ENCODE measurements at places on chromosomes 16 and 17.

GRCh38 chr17:12085076-12085949, 64.6 kb downstream of the MAP2K4 start:
- no peak for DNase-seq

DNA sequence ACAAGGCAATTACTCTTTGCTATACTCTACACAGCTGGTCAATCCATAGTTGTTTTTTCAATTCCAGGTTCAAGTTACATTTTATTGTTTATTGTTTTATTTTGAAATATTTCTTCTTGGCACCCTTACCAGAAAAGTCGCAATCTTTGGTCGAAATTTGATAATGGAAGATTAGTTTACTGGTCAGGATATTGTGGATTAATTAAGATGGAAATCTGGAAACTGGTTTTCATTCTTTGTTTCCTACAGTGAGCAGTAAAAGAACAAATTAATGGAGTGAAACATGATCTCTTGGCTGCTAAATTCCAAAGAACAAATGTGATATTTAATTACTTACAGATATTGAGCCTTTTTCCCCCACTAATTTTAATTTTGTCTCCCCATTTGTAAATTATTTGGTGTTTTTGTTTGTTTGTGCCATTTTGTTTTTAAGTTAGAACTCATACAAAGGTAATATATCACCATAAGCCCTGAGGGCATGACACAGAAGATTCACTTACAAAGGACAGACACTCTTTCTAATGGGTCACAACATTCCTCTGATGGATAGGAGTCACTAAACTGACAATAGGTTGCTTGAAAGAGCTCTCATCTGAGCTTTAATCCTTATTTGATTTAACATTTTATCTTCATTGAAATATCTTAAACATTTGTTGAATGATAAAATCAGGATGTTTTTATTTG, 700.2 kb downstream of the KCNJ2 start:
- no peak for DNase-seq

DNA sequence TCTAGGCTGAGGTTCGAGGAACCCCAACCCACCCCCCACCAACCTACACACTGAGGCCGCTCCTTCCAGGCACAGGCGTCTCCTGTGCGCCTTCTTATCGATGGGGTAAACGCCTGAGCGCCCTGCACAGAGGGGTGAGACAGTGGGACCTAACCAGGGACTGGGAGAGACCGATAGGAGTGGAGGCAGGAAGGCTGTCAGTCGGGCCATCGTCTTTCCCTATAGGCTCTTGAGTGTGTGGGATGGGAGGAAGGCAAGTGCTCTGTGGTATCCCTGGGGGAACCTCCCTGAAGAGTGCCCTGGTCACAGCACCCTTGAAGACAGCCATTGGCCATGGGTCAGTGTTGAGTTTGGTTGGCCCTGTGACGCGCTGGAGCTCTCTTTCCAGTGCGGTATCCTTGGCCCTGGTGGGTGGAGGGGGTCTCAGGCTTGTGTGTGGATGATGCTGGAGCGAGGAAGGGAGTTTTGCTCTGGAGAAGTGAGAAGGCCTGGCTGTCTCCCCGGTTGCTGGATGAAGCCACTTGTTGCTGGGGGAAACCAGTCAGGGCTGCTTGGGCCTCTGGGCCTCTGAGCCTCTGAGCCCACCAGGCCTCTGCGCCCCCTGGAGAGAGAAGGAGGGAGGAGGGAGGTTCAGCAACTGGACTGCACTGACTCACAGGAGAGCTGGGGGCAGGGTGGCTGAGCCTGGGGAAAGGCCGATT, 1.7 kb downstream of the GPRC5C start:
- no peak for DNase-seq

- DNase-seq, result no peak
Measured at GRCh38 chr16:259226-259625, 16.5 kb downstream of the RGS11 start.

DNA sequence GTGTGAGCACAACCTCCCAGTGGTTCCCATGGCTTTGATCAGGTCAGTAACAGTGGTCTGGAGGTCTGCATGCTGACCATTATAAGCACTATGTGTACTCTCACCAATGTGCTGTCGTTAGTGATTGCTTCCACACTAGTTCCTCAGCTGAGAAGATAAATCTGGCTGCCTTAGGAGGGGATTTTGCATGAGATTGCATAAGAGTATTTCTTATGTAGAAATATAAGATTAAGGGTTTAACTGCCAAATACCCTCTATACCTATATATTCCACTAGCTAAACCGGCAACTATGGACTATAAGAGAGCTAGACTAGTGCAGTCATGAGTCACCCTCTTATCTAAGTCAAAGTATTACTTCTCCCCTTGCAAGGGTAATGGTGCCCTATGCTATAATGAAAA, 580.2 kb downstream of the CDH11 start:
- DNase-seq, result no peak

All from activated T-cell treated with anti-CD3 and anti-CD28 coated beads, Interleukin-2, amount 50 U/mL, for 24 hours (primary cell).